ENCODE measurements at places on chromosomes 13 and 19.

GRCh38 chr19:39423258-39424086 lies 11.0 kb downstream of the PLEKHG2 start:
- DNase-seq: no peak

DNA sequence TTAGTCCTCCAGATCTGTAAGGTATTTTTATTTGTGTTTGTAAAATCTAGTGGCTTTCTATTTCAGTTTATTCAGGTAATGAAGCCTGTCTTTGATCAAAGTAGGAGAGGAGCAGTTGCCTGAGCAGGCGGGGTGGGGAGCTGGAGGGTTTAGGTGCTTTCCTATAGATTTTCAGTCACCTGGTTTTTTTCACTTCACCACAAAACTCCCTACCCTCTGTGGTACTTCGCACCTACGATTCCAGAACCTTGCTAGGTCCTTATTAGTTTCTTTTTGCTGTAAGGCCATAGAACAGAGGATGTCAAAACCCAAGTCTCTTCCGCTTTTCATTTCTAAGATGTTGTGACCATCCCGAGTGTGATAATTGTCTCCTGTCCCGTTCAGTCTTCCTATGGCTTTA lies 26.6 kb downstream of the SLAIN1 start:
- DNase-seq: no peak

DNA sequence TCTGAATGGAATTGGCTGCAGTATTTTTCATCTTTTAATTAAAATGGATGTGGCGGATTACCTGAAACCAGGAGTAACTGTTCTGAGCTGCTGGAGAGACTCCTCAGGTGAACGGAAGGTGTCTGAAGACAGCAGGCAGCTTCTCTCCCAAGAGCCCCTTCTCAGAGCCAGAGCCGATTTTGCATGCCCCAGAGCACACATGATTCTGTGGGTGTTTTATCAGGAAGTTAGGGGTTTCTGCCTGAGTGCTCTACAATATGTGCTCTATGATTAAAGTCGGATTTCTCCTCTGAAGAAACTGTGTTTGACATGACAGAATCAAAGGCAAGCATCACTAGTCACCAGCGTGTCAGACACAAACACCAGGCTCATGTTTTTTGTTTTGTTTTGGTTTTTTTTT lies 60.7 kb upstream of the MCF2L start:
- DNase-seq: no peak

DNA sequence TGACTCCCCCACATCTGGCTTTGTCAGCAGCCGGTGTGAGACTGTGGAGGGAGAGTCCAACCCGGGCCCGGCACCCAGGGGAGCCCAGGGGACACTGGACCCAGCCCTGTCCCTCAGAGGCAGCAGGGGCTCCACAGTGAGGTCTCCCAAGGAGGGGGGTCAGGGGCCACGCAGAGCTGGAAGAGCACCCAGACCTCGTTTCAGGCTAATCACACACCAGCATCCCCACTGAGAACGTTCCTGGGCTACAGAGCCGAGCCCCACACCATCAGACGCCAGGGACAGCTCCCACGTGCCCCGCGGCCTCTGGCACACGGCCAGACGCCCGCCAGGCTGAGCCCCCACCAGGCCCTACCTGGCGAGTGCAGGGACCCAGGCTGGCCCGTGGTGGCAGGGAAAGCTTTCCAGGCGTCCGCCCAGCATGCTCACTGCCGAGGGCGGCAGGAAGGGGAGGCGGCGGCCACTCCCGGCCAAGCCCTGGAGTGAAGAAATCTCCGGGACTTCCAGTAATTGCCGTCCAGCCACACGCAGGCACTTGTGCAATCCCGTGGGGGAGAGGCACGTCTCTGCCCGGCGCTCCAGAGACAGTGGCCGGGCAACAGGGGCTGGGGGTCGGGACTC lies 19.2 kb downstream of the SBNO2 start:
- no peak for DNase-seq

DNA sequence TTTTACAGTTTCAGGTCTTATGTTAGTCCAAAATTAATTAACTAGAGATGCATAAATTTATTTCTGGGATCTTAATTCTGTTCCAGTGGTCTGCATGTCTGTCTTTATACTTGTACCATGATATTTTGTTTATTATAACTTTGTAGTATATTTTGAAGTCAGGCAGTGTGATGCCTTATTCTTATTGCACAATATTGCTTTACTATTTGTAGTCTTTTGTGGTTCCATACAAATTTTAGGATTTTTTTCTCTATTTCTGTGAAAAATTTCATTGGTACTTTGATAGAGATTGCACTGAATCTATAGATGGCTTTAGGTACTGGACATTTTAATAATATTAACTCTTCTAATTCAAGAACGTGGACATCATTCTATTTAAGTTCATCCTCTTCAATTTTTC lies 304.0 kb downstream of the GPC5 start:
- no peak for DNase-seq

GRCh38 chr19:39998501-39998900 lies 1.6 kb downstream of the ZNF546 start:
- no peak for DNase-seq

GRCh38 chr19:48913114-48913889 lies 13.2 kb downstream of the NUCB1 start:
- no peak for DNase-seq

DNA sequence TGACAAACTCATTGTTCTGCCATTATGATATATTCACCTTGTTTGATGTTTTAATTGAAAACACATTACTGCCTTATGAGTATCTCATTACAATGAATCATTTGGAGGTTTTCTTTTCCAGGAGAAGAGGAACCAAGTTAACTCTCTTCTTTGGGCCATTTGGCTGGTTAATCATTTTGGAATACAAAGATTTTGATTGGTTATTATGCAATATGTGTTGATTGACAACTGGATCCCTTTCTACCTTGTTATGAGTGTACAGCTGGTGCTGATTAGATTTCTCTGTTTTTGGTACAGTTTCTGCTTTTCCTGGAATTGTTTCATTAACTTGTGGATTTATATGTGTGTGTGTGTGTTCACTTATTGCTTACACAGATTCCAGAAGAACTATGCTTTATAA lies 49.2 kb upstream of the RGCC start:
- no peak for DNase-seq
